Gastrocnemius medialis (tissue), 4 donors: ENCODE measurements at places on chromosomes 13 and 19. TPM values are rescaled to one million over a fixed set of nuclear protein-coding genes. Genes with fewer than 3 reads are reported as not detected.

The ELL gene
- 27.5 TPM for total RNA-seq

The TMEM38A gene
- 256 TPM for total RNA-seq

The ICAM4 gene
- total RNA-seq = not detected

The C19orf18 gene
- not detected for total RNA-seq

The LILRB5 gene
- total RNA-seq = 3.2 TPM

GRCh38 chr19:3575260-3575741, 2.6 kb downstream of the HMG20B start:
- no peak overlapping the region for H3K27ac ChIP-seq
- H3K36me3 ChIP-seq = no peaks in the 10 kb centered on the region
- no peaks in the 10 kb centered on the region for H3K27me3 ChIP-seq

DNA sequence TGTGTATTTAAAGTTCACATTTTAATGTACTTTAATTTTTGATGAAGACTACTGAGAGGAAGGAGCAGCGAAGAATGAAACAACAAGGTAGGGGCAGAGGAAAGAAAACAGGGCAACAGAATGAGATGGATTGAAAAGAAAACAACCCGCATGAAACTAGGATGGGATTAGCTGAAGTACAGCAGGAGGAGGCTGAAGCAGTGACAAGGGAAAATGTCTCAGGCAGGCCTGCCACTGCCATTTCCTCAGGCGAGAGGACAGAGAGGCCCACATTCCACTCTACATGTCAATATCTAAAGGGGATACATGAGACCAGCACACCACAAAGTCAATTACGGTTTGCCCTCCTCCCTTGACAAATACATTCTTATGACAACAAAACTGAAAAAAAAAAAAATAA, 1703.2 kb downstream of the EFNB2 start:
- H3K27ac ChIP-seq = no peak overlapping the region
- no peaks in the 10 kb centered on the region for H3K36me3 ChIP-seq
- no peak overlapping the region for H3K4me3 ChIP-seq
- no peaks in the 10 kb centered on the region for H3K27me3 ChIP-seq

DNA sequence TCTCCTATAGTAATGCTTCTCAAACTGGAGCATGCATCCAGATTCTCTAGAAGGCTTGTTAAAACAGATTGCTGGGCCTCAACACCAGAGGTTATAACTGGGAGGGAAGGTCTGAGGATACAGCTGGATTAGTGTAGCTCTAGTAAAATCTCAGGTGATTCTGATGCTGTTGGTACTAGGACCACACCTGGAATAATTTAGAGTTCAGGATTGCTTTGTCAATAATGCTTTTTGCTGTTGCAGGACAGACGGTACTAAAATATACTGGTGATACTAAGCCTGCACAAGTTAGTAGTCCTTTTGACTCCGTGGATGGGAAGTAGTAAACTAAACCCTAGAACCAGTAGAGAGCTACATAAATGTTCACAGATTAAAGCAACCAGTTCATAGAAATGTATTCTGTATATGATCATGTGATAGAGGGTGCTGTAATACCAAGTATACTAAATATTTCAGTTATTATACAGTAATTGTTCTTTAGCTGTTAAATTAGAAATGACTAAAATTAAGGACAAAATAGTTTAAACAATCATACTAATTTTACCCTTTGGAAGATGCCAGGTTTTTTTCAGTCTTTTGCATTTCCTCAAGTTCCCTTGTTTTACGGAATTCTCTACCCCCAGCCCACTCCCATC, 258.2 kb upstream of the STARD13 start:
- peaks cover 30% of the 10 kb centered on the region for H3K4me1 ChIP-seq
- H3K36me3 ChIP-seq = no peaks in the 10 kb centered on the region
- peak overlapping the region; percentile 99 for H3K27ac ChIP-seq
- H3K4me3 ChIP-seq = peak overlapping the region; percentile 80
- DNase-seq = no peak

- peaks cover 21% of the 10 kb centered on the region for H3K36me3 ChIP-seq
- H3K4me3 ChIP-seq = peak overlapping the region; percentile 72
- peaks cover 5% of the 10 kb centered on the region for H3K27me3 ChIP-seq
- peak overlapping the region; percentile 65 for H3K27ac ChIP-seq
- DNase-seq = no peak
Measured at GRCh38 chr19:44050740-44051649, 841 bp upstream of the ZNF223 start.

GRCh38 chr13:46874006-46874405, 22.8 kb downstream of the HTR2A start:
- H3K4me3 ChIP-seq = no peak overlapping the region
- no peak overlapping the region for H3K27ac ChIP-seq
- H3K27me3 ChIP-seq = no peaks in the 10 kb centered on the region
- no peaks in the 10 kb centered on the region for H3K36me3 ChIP-seq

- H3K4me1 ChIP-seq = peaks cover 11% of the 10 kb centered on the region
- no peak for DNase-seq
- H3K36me3 ChIP-seq = peaks cover 6% of the 10 kb centered on the region
- H3K27me3 ChIP-seq = no peaks in the 10 kb centered on the region
- H3K4me3 ChIP-seq = no peak overlapping the region
Measured at GRCh38 chr19:33486407-33486806, 35.2 kb downstream of the PEPD start.

GRCh38 chr19:5078182-5078581, 109.3 kb downstream of the KDM4B start:
- peaks cover 44% of the 10 kb centered on the region for H3K36me3 ChIP-seq
- H3K27ac ChIP-seq = no peak overlapping the region
- no peak for DNase-seq
- no peak overlapping the region for H3K4me3 ChIP-seq
- H3K4me1 ChIP-seq = no peaks in the 10 kb centered on the region

GRCh38 chr13:80011448-80012212, 329.3 kb downstream of the SPRY2 start:
- H3K27me3 ChIP-seq = no peaks in the 10 kb centered on the region
- no peaks in the 10 kb centered on the region for H3K36me3 ChIP-seq
- peak overlapping the region; percentile 47 for H3K27ac ChIP-seq
- DNase-seq = peak; percentile 7

DNA sequence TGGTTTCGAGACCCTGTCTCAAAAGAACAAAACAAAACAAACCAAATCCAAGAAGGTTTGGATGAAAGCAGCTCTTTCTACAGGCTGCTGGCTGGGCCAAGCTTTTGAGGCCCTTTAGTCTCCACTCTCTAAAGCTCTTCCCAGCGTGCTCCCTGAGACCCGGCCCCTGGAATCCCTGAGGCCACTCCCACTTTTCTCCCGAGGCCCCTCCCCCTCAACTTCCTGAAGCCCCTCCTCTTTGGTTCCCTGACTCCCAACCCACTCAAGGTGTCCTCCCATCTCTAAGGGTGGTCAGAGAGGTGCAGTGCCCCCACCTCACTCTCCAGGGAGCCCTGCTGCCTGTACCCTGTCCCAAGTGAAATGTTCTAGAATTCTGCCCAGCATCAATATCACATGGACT, 10.6 kb downstream of the ERICH6B start:
- H3K4me1 ChIP-seq = no peaks in the 10 kb centered on the region
- no peak overlapping the region for H3K4me3 ChIP-seq
- H3K27me3 ChIP-seq = no peaks in the 10 kb centered on the region
- no peak for DNase-seq
- no peaks in the 10 kb centered on the region for H3K36me3 ChIP-seq

DNA sequence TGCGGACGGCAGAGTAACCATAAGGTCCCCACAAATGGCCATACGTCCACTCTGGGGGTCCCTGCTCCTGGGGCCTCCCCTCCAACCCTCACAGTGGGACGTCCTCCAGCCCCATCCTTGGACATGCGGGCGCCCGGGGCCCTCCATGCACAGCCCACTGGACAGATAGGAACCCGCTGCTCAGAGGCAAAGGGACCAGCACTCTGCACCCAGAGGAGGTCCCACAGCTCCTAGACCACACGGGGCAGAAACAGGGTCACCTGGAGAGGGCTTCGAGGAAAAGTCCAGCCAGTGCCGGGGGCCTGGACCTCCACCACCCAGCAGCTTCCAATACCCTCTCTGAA, 11.1 kb downstream of the REXO1 start:
- no peak for DNase-seq
- H3K27ac ChIP-seq = no peak overlapping the region
- peaks cover 44% of the 10 kb centered on the region for H3K4me1 ChIP-seq
- no peaks in the 10 kb centered on the region for H3K27me3 ChIP-seq
- no peak overlapping the region for H3K4me3 ChIP-seq
- H3K36me3 ChIP-seq = no peaks in the 10 kb centered on the region

GRCh38 chr19:1453525-1454364, 3.8 kb downstream of the APC2 start:
- no peak overlapping the region for H3K27ac ChIP-seq
- peaks cover 9% of the 10 kb centered on the region for H3K4me1 ChIP-seq
- H3K27me3 ChIP-seq = peaks cover 87% of the 10 kb centered on the region
- DNase-seq = no peak

DNA sequence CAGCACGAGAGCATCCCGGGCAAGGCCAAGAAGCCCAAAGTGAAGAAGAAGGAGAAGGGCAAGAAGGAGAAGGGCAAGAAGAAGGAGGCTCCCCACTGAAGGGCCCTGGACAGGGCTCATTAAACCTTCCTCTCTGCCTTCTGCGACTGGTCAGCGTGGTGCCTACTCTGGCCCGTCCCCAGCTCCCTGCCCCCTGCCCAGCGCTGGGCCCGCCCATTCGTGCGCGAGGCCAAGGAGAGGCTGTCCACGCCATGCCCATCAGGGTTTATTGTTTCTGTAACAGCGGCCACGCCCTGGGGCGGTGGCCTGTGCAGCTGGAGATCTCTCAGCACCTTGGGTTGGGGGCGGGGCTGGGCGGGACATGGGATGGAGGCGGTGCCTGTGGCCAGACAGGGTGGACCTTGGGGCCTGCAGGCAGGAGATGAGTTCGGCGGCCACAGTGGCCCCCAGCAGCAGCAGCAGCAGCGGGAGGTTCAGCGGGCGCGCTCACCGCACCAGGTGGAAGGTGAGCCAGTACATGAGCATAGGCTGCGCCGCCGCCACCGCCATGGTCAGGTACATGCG, 897 bp downstream of the C19orf33 start:
- no peaks in the 10 kb centered on the region for H3K36me3 ChIP-seq
- H3K27me3 ChIP-seq = no peaks in the 10 kb centered on the region
- no peak overlapping the region for H3K27ac ChIP-seq
- H3K4me1 ChIP-seq = no peaks in the 10 kb centered on the region
